ENCODE measurements at places on chromosomes 6 and 20.

- no peak for DNase-seq
These were observed 23.9 kb upstream of the BAG2 start for GRCh38 chr6:57147955-57148858.

DNA sequence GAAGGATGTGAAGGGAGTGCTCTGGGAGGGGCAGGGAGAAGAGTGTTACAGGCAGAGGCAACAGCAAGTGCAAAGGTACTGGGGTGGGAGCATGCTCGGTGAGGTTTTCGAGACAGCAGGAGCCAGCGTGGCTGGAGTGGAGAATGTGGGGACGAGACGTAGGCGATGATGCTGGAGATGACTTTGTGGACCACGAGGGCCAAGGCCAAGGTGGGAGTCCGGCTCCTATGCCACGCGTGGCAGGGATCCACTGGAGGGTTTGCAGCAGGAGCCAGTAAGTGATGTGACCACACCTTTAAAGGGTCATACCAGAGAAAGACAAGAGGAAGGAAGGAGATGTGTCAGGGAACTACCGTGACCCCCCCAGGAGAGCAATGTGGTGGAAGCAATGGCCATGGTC is 7.3 kb downstream of the PTGIS start:
- DNase-seq: no peak

DNA sequence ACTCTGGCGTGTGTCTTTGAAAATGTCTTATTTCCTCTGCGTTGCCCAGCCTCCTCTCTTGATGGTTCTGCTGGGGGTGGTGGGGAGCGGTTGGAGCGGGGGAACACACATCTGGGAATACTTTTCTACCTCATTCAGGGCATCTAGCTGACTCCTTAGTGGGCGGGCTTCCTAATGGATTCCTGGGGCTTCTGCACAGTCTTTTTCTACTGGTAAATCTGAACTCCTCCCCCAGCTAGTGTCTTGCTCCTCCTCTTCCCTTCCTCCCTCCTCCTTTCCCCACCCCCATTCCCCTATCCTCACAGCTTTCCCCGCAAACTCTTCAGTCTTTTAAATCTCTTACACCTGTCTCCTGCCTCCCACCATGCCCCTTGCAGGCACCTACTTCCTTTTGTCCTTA is 74.4 kb downstream of the PRL start:
- no peak for DNase-seq

- DNase-seq: no peak
These were observed 62.4 kb upstream of the TMEM200A start for GRCh38 chr6:130303431-130303830.

DNA sequence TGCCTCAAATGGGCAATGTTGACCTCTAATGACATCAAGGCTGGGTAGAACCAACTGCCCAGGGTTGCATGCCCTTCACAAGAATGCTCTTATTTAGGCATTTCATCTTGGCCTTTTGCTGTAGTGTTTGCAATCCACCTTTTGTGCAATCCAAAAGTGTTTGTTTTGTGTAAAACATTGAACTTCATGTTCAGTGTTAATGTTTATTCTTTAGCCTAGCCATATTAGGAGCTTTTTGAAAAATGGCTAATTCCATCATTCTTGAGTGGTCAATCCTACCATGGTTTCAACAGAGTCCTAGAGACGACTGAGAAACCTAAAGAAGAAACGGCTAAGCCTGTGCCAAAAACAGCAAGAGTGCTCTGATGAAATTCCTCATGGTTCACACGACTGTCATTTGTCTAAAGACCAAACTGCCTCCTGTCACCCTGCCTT is 279.6 kb upstream of the PRDM1 start:
- DNase-seq: no peak

- DNase-seq: no peak
These were observed 38.0 kb downstream of the GCLC start for GRCh38 chr6:53506872-53507271.

DNA sequence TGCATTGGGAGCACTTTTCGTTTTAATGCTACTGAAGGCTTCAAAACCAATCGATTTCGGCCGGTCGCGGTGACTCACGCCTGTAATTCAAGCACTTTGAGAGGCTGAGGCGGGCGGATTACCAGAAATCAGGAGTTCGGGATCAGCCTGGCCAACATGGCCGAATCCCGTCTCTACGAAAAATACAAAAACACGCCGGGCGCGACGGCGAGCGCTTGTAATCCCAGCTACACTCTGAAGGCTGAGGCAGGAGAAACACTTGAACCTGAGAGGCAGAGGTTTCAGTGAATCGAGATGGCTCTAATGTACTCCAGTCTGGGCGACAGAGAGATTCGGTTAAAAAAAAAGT is 58.4 kb downstream of the TRIM38 start:
- DNase-seq: no peak

- no peak for DNase-seq
These were observed 115.8 kb downstream of the MRPL14 start for GRCh38 chr6:44011350-44011920.

GRCh38 chr6:61755739-61756138 is 530.3 kb downstream of the KHDRBS2 start:
- DNase-seq: no peak

GRCh38 chr6:166417285-166417691 is 34.5 kb upstream of the MPC1 start:
- peak; percentile 24 for DNase-seq

DNA sequence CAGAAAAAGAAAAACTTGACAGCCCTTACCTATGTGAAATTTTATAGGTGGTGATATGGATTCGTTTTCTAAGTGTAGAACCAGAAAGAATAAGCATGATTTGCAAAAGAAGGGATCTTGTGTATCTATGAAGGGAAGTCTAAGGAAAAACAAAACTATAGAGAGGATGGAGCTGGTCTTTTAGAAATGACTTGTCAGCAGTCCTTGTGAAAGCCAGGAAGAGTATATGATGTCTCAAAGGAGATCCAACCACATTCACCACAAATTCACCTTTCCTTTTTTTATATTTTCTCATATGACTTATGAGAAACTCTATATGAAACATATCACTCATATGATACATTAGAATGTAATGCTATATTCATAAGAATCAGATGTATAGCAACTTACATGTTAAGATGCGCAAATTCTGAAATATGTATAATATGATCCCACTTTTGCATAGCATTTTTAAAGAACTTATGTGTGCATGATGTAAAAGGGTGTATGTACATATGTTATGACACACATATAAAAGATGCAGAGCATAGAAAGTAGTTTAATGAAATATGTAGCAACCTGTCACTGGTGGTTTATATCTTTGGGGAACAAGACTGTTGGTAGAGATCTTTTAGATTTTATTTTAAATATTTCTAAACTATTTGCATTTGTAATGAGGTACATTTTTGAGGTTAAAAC is 91.9 kb upstream of the NUP153 start:
- no peak for DNase-seq

DNA sequence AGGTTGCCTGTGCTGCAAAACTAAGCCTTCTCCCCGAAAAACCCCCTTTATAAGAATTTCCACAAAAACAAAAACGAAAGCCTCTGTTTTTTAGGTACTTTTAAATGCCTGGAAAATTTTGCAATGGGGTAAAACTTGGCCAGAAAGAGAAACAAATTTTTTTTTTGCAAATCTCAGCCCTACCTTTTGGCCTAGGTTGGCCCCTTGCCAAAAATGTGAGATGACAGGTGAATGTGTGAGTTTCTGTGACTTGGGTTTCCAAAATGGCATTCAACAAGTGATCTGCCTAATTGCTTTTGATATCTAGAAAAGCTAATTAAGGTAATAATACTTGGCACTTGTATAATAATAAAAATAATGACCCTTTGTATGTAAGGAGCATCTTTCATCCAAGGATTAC is 48.4 kb downstream of the MAFB start:
- DNase-seq: no peak

DNA sequence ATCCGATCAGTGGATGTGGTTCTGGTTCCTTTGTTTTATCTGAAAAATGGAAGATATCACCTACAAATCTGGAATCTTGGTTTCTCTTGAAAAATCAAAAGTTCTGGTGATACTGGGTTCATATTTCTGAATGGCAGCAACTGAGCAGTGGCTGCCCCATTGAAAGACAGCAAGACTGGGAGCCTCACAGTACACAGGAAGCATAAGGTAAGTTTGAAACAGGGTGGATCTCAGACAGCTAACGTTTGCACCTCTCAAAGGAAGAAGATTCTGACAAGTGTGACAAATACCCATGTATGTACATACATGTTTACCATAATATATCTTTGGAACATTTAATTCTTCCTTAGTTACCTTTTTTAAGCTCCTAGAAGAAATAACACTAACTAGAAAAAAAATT is at the start of gene SAMD3:
SAMD3 (minus strand) TSS at position 177 of the 400 bp plus-strand sequence. CDS start 7,678 bp downstream, outside the sequence.
- no peak for DNase-seq

- no peak for DNase-seq
These were observed 43.9 kb downstream of the PDE7B start for GRCh38 chr6:135895231-135895911.

- no peak for DNase-seq
These were observed 238.1 kb downstream of the RNGTT start for GRCh38 chr6:88725111-88725975.

DNA sequence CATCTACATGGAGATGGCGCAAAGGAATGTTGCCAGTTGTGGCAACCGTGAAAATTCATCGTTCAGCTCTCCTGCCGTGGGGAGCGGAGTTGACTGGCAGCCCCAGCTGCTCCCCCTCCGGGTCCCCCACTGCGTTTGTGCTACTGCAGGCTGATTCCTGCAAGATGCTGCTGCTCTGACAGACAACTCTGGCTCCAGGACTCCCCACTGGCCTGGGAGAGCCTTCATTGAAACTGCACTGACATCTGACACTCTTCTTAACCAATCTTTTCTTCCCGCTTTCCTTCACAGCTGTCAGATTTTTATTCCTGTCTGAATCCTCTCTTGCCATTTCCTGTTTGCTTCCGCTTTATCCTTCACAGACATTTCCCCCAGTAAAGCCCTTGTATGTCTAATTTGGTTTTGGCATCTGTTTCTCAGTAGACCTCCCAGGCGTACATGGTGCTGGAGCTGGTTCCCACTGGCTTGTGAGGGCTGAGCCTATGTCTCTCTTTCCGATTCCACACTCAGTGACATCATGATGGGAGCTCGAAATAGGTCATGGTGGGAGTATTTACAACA is 9.5 kb upstream of the ATRN start:
- no peak for DNase-seq

- DNase-seq: no peak
These were observed 476.2 kb upstream of the SULF2 start for GRCh38 chr20:48261398-48261910.

GRCh38 chr20:3420211-3420707 is 12.8 kb upstream of the DNAAF9 start:
- DNase-seq: no peak

DNA sequence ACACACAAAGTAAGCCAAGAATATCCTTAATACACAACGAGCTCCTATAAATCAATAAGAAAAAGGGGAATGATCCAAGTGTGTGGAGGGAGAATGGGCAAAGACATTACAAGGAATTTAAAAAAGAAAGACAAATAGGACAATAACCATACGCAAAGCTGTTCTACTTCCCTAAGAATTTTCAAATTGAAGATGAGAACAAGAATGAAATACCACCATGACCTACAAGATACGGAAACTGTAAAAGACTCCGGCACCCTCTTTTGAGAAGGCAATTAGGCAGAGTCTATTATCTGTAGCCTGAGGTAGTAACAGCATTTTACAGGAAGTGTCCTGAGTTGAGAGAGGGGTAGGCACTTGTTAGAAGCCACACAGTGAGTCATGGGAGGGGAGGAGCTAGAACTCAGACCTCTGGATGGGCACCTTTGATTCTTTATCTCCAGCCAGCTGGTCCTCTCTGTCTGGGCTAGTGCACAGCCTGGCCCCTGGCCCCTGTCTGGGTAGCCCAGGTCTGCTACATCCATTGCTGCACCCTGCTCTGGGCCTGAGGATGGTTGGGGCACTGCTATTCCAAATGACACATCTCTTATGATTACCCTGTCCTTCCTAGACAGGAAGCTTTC is 15.3 kb downstream of the RSPO4 start:
- DNase-seq: no peak

All from stimulated activated CD4-positive, alpha-beta T cell treated with anti-CD3 and anti-CD28 coated beads, TNF-alpha, amount 100 ng/mL, for 1 hour (primary cell).